ENCODE measurements at places on chromosomes 11 and 22. TPM values are rescaled to one million over a fixed set of nuclear protein-coding genes. Genes with fewer than 3 reads are reported as not detected.

TTC36 gene
- 0.30 TPM for total RNA-seq

MMP13 gene
- total RNA-seq: not detected

GRCh38 chr11:87722756-87723565 is 452.3 kb downstream of the RAB38 start:
- H3K36me3 ChIP-seq: no peaks in the 10 kb centered on the region
- H3K4me1 ChIP-seq: no peaks in the 10 kb centered on the region
- H3K4me3 ChIP-seq: no peak overlapping the region
- no peak overlapping the region for H3K27ac ChIP-seq
- no peaks in the 10 kb centered on the region for H3K27me3 ChIP-seq
- DNase-seq: no peak

GRCh38 chr11:1458340-1459218 is 28.0 kb downstream of the MOB2 start:
- no peaks in the 10 kb centered on the region for H3K27me3 ChIP-seq
- no peak overlapping the region for H3K27ac ChIP-seq
- DNase-seq: no peak
- no peak overlapping the region for H3K4me3 ChIP-seq
- H3K4me1 ChIP-seq: peaks cover 9% of the 10 kb centered on the region
